Esophagus squamous epithelium (tissue), 5 donors: ENCODE measurements at places on chromosomes 5 and 9.

- H3K4me3 ChIP-seq: no peak overlapping the region
- H3K4me1 ChIP-seq: no peaks in the 10 kb centered on the region
- no peaks in the 10 kb centered on the region for H3K36me3 ChIP-seq
- no peak overlapping the region for H3K27ac ChIP-seq
- H3K27me3 ChIP-seq: no peaks in the 10 kb centered on the region
- no peak for DNase-seq
Measured at GRCh38 chr5:123810253-123810652, 298.3 kb downstream of the CSNK1G3 start.

DNA sequence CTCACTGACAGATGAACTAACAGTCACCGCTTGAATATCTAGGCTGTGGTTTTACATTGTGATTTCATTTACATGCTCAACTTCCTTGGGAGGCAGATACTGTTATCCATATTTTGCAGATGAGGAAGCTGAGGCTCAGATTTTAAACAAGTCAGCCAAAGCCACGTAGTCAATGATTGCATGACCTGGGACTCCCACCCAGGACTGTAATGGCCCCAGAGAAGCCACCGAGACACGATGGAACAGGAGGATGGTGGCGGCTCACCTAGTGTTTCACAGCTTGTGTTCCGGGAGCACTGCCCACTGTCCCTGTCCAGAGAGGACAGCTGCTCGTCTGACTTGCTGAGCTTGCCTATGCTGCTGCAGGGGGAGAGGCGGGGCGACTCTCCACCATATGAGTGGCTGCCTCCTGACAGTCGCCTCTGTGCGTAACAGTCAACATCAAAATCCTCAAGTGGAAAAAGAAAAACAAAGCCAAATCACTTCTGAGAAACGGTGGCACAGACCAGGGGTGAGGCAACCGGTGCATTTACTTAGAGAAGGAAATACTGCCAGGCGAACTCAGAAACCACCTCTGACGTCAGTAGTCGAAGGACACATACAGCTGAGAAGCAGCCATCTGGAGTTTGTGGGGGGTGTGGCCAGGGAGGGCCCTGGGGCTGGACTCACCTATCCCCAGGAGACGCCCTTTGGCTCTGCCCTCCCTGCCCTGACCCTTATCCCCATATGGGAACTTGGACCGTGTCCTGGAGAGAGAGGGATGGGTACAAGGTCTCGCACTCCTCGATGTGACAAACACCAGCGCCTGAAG lies 82.5 kb downstream of the PRRT1B start:
- peak overlapping the region; percentile 73 for H3K27ac ChIP-seq
- no peaks in the 10 kb centered on the region for H3K27me3 ChIP-seq
- peaks cover 12% of the 10 kb centered on the region for H3K36me3 ChIP-seq
- DNase-seq: no peak

DNA sequence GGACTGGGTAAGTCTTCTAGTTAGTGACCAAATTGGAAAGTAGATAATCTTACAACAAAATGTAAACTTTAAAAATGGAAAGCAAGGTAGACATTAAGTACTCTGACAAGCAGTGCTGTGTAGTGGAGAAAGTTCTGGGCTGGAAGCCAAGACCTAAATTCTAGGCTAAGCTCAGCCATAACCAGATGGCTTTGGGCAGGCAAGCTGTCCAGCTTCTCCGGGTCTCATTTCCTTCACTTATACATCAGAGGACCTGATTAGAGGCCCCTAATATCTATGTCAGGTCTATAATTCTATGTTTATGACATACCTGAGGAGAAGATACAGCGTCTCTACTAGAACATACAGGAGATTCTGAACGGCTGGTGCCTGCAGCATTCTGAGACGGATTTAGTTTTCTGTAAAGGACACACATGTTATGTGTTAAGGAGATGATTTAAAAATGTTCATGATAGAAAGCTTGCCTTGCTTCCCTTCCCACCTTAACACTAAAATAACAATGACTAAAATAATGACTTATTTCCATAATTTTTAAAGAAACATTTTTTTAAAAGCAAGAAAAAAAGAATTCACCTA lies 61.2 kb downstream of the ELL2 start:
- no peak for DNase-seq
- H3K4me3 ChIP-seq: no peak overlapping the region
- H3K27ac ChIP-seq: no peak overlapping the region
- H3K27me3 ChIP-seq: no peaks in the 10 kb centered on the region
- H3K4me1 ChIP-seq: peaks cover 14% of the 10 kb centered on the region
- peaks cover 6% of the 10 kb centered on the region for H3K36me3 ChIP-seq

GRCh38 chr9:86562691-86563090 lies 208.5 kb upstream of the TUT7 start:
- no peak for DNase-seq
- no peaks in the 10 kb centered on the region for H3K27me3 ChIP-seq
- no peak overlapping the region for H3K27ac ChIP-seq
- H3K36me3 ChIP-seq: no peaks in the 10 kb centered on the region
- no peak overlapping the region for H3K4me3 ChIP-seq

- no peaks in the 10 kb centered on the region for H3K27me3 ChIP-seq
- DNase-seq: no peak
- no peak overlapping the region for H3K27ac ChIP-seq
- no peaks in the 10 kb centered on the region for H3K36me3 ChIP-seq
Measured at GRCh38 chr5:137822984-137823383, 44.7 kb upstream of the MYOT start.

DNA sequence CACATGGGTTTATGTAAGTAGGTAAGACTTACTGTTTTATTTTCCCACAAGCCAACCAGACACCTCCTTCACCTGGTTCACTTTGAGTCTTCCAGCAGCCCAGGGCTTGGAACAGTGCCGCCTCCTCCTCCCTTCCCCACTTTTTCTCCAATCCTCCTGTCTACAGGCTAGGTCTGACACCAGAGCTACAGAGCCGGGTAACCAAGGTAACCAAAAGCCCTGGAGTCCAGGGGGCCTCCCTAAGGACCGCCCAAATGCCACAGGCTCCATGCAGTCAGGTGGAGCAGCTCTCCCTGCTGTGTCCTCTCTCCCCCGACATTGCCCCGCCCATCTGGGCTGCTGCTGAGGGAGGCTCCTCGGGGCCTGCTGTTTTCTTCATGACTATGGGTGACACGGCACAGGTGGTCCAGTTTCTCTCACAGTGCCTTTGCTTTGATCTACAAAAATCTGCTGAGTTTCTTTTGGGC lies 138.0 kb upstream of the EFNA5 start:
- no peaks in the 10 kb centered on the region for H3K27me3 ChIP-seq
- H3K27ac ChIP-seq: no peak overlapping the region
- no peak overlapping the region for H3K4me3 ChIP-seq
- DNase-seq: no peak
- no peaks in the 10 kb centered on the region for H3K36me3 ChIP-seq
- H3K4me1 ChIP-seq: no peaks in the 10 kb centered on the region

DNA sequence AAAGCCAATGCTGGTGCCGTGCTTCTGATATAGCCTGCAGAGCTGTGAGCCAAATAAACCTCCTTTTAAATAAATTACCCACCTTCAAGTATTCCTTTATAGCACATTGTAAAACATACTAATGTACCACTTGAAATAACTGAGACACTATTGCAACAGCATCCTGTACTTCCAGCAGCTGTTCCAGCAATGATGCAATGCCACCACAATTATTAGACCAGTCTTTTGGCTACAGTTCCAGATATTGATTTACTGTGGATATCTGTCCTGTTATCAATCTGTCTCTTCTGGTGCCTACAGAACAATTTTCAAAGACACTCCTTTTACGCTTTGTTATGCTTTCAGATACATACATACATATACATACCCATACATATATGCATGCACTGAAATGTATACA lies 567.9 kb downstream of the TAF11L14 start:
- no peaks in the 10 kb centered on the region for H3K36me3 ChIP-seq
- H3K27me3 ChIP-seq: no peaks in the 10 kb centered on the region
- no peak overlapping the region for H3K27ac ChIP-seq
- DNase-seq: no peak
- H3K4me1 ChIP-seq: no peaks in the 10 kb centered on the region
- H3K4me3 ChIP-seq: no peak overlapping the region

- H3K27me3 ChIP-seq: no peaks in the 10 kb centered on the region
- DNase-seq: no peak
- no peak overlapping the region for H3K27ac ChIP-seq
- no peaks in the 10 kb centered on the region for H3K4me1 ChIP-seq
- no peak overlapping the region for H3K4me3 ChIP-seq
- H3K36me3 ChIP-seq: no peaks in the 10 kb centered on the region
Measured at GRCh38 chr5:59264013-59264412, 629.5 kb downstream of the PDE4D start.

DNA sequence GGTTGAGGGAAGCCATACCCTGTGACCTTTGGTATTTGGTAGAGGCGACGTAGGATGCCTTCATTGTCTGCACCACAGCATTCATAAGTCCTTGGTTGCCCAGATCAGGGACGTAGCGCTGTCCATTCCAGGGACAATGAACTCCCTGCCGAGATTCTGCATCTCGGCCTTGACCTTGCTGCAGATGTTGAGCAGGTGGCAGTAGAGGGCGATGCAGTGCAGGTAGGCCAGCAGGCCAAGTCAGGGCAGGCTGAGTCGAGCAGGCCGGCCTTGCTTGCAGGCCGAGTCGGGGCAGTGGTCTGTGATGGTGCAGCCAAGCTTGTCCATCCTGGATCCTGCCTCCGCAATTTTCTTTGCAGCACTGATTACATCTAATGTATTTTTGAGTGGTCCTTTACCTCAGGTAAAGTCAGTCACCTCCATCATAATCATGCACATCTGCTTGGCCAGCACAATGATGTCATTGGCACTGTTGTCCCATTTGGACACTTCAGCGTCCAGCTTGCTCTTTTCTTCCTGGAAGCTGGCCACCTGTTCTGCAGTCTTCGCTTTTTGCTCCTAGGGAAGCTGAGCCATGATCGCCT lies 93.4 kb upstream of the CCDC112 start:
- H3K27ac ChIP-seq: no peak overlapping the region
- peaks cover 15% of the 10 kb centered on the region for H3K4me1 ChIP-seq
- DNase-seq: no peak
- H3K27me3 ChIP-seq: no peaks in the 10 kb centered on the region
- H3K36me3 ChIP-seq: no peaks in the 10 kb centered on the region

DNA sequence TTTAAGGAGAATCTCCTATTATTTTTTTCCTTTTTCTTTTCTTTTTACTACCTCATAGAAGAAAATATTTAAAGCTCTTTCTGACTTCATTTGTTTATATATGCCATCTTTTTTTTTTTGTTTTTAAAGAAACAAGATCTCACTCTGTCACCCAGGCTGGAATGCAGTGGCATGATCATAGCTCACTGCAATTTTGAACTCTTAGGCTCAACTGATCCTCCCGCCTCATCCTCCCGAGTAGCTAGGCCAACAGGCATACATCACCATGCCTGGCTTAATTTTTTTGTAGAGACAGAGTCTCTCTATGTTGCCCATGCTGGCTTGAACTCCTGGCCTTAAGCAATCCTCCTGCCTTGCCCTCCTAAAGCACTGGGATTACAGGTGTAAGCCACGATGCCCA lies 59.5 kb downstream of the LNPEP start:
- no peaks in the 10 kb centered on the region for H3K27me3 ChIP-seq
- H3K27ac ChIP-seq: no peak overlapping the region
- H3K4me1 ChIP-seq: no peaks in the 10 kb centered on the region

- no peaks in the 10 kb centered on the region for H3K36me3 ChIP-seq
- no peaks in the 10 kb centered on the region for H3K27me3 ChIP-seq
- DNase-seq: no peak
- no peak overlapping the region for H3K4me3 ChIP-seq
- H3K27ac ChIP-seq: no peak overlapping the region
Measured at GRCh38 chr9:110224583-110224982, 16.6 kb upstream of the C9orf152 start.

DNA sequence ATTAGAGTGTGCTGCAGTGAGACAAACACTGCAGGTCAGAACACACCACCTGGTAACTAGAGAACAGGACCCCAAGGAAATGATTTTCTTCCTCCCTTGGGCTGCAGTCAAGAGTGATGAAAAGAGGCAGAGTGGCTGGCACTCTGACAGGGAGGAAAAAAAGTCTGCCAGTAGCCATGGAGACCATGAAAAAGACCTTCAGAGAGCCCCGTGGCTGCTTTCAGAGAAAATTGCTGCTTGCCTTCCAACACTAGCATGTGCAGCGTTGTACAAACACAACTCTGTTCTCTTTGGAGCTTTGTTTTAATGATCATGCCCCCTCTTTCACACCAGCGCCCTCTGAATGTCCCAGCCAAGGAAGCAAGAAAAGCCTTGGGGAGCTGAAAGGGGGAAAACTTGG lies 68.8 kb downstream of the ANKRD55 start:
- no peak overlapping the region for H3K4me3 ChIP-seq
- H3K27ac ChIP-seq: no peak overlapping the region
- H3K27me3 ChIP-seq: peaks cover 3% of the 10 kb centered on the region
- no peaks in the 10 kb centered on the region for H3K4me1 ChIP-seq
- no peaks in the 10 kb centered on the region for H3K36me3 ChIP-seq

- H3K4me3 ChIP-seq: no peak overlapping the region
- H3K4me1 ChIP-seq: peaks cover 33% of the 10 kb centered on the region
- no peak overlapping the region for H3K27ac ChIP-seq
- no peaks in the 10 kb centered on the region for H3K27me3 ChIP-seq
- no peaks in the 10 kb centered on the region for H3K36me3 ChIP-seq
Measured at GRCh38 chr5:113213551-113214425, 221.0 kb downstream of the TSSK1B start.

DNA sequence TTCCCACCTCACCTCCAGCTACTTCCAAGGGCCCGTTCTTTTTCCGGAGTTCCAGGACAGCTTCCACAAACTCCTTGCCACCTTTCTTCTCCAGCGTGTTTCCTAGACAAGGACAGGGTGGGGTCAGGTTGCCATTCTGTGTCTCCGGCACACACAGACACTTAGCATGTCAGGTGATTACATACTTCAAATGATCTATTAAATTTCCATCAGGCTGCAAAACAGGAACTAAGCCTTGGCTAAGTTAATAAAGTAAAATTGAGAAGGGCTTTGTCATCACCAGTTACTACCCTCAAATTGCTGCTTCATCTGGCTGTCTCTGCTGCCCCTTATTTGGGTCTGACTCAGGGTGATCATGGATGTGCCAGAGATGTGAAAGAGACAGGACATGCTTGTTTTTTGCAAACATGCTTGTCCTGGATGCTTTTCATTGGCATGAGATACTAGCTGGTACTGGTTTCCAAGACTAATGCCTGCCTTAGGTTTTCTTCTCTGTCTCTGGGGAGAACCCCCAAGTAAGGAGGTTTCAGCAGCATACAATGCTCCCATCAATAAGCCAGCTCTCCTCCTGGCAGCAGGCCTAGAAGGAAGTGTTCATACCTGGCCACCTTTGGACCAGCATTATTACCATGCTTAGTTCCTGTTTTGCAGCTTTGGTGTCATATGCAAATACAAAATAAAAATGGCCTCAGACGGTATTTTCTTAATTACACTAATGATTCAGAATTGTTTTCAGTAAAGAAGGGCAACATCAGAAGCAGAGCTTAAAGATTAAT lies 52.9 kb downstream of the MACROH2A1 start:
- H3K27ac ChIP-seq: no peak overlapping the region
- peaks cover 35% of the 10 kb centered on the region for H3K36me3 ChIP-seq
- H3K27me3 ChIP-seq: no peaks in the 10 kb centered on the region

GRCh38 chr9:116765011-116765410 lies 77.9 kb downstream of the TRIM32 start:
- no peaks in the 10 kb centered on the region for H3K36me3 ChIP-seq
- no peaks in the 10 kb centered on the region for H3K4me1 ChIP-seq
- no peak for DNase-seq
- H3K27ac ChIP-seq: no peak overlapping the region
- H3K4me3 ChIP-seq: no peak overlapping the region
- no peaks in the 10 kb centered on the region for H3K27me3 ChIP-seq
